Aorta (tissue), 5 donors: ENCODE measurements at places on chromosomes 2 and 18.
A peak's percentile ranks its signal among the peaks of the same experiment; 100 is the strongest.

- H3K36me3 ChIP-seq = no peaks in the 10 kb centered on the region
- no peak overlapping the region for H3K4me3 ChIP-seq
- H3K4me1 ChIP-seq = no peaks in the 10 kb centered on the region
- DNase-seq = no peak
- H3K27ac ChIP-seq = no peak overlapping the region
Measured at GRCh38 chr18:37282386-37283037, 283.1 kb downstream of the CELF4 start.

DNA sequence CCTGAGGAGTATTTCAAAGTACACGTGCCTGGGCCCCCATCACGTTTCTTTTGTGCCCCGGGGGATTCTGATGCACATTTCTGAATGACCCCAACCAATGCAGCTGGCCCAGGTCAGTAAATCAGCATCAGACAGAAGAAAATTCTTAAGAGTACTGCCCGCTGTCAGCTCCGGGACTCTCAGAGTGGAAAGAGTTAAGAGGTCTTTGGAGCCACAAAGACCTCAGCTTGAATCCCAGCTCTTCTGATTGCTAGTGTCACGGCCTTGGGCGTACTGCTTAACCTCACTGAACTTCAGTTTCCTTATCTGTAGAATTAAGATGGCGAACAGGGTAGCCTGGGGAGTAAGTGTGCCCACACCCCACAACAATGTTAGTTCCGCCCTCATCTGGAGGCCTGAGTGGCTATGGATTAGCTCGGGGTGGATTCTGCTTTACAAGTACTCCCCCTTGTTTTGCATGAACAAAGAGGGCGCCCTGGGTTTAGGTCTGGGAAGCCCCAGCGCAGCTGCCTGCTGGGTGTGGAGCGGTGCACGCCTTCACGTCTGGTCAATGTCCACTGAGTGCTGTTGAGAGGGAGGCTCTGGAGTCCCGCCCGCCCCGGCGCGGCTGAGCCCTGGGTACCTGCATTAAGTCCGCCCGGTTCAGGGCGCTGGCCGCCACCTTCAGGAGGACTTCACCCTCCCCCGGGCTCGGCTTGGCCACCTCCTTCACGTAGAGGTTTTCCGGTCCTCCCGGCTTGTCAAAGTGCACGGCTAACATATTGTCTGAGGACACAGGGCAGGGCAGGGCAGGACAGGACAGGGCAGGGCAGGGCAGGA is 858 bp downstream of the TP53I3 start:
- no peak for DNase-seq
- peak overlapping the region; percentile 46 for H3K27ac ChIP-seq
- no peaks in the 10 kb centered on the region for H3K36me3 ChIP-seq
- no peaks in the 10 kb centered on the region for H3K27me3 ChIP-seq

DNA sequence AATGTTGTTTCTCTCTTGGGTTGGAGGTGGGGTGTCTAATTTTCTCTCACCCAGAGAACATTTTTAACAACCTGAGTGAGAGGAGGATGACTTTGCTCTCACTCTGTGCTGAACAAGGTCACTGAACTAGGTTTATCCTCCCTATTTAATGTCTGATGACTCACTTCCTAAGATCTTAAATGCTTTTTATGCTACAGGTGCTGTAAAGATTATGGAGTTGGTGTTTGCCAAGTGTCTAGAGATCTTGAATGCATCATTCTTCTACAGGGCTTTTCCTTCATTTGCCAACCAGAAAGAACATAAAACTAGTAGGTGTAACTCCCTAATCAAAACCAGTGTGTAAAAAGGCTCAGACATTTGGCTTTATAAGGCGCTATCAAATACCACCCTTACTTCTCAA is 350.5 kb upstream of the ETAA1 start:
- no peaks in the 10 kb centered on the region for H3K36me3 ChIP-seq
- H3K4me3 ChIP-seq = no peak overlapping the region
- H3K4me1 ChIP-seq = no peaks in the 10 kb centered on the region
- H3K27ac ChIP-seq = no peak overlapping the region
- no peak for DNase-seq

- DNase-seq = no peak
- no peaks in the 10 kb centered on the region for H3K4me1 ChIP-seq
- H3K36me3 ChIP-seq = no peaks in the 10 kb centered on the region
- H3K27me3 ChIP-seq = no peaks in the 10 kb centered on the region
- no peak overlapping the region for H3K4me3 ChIP-seq
Measured at GRCh38 chr2:8022908-8023640, 658.8 kb upstream of the ID2 start.

GRCh38 chr2:144451443-144451842 is 68.5 kb downstream of the ZEB2 start:
- H3K27ac ChIP-seq = no peak overlapping the region
- no peak overlapping the region for H3K4me3 ChIP-seq
- DNase-seq = no peak

DNA sequence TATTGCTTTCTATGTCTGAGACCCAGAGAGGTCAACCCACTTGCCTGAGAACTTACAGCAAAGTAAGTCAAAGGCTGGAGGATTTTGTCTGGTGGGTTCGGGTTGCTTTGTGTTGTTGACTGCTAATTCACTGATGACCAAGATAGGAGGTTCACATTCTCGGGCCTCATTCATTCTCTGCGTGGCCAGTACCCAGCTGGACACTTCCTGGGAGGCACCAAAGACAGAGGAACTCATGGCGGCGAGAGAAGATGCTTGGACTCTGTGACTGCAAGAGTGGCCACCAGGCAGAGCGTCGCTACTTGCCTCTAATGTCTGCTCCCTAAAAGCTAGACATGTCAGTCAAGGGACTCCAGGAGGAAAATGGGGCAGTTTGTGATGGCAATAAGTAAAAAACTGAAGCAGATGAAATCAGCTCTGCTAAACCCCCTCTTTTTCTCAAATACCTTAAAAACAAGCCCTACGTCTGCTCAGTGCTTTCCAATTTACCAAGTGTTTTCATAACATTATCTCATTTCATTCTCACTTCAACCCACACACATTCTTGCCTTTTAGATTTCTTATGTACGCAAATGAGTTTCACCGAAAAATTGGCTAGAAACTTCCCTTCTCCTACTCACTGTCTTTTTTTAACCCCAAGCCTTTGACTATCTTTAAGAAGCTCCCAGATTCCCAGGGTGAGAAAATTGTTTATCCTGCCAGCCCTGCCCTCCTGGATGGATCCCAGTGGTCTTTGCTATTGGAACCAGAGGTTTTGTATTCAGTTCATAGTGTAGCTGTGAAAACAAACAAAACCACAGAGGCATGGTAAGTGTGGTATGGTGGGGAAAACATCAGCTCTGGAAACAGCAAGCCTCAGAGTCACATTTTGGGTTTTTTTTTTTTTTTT is 4.9 kb upstream of the LBH start:
- no peaks in the 10 kb centered on the region for H3K36me3 ChIP-seq
- H3K4me3 ChIP-seq = no peak overlapping the region
- DNase-seq = no peak
- no peaks in the 10 kb centered on the region for H3K4me1 ChIP-seq
- H3K27ac ChIP-seq = peak overlapping the region; percentile 97
- no peaks in the 10 kb centered on the region for H3K27me3 ChIP-seq

DNA sequence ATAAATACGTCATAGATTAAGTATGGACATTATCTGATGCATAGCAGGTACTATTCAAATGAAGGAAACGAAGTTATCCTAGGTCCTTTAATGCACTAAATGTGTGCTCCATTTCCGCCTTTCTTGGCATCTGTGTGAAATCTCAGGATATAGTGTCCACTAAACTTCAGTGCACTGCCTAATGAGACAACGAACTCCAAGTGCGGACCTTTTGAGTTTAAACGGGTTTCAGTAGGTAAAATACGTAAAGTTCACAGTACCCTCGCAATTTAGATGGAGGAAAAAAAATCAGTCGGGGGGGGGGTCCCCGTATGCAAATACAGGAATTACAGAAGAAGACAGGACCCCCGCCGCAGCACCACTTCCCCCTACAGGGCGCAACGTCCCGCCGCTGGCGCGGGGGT is 729 bp upstream of the REL start:
- H3K27ac ChIP-seq = no peak overlapping the region
- H3K4me1 ChIP-seq = peaks cover 6% of the 10 kb centered on the region
- no peaks in the 10 kb centered on the region for H3K36me3 ChIP-seq
- no peaks in the 10 kb centered on the region for H3K27me3 ChIP-seq
- H3K4me3 ChIP-seq = peak overlapping the region; percentile 87
- no peak for DNase-seq

DNA sequence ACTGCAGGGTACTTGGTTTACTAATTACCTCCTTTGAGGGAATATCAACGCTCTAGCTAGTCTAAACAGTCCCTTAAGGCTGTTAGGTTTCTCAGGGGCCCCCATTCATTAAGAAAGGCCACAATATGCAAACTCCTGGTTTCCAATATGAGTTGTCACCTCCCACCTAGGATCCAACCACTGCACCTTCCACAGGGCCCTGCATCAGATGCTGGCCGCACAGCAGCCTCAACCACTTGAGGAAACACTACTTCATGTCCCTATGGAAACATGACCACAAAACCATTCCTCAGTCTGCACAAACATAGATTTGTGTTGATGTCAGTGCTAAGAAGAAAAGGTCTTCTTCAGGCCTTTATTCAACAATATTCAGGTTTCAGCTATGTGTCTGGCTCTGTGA is 40.9 kb downstream of the STAT4 start:
- no peak overlapping the region for H3K4me3 ChIP-seq
- H3K4me1 ChIP-seq = peaks cover 1% of the 10 kb centered on the region
- no peak for DNase-seq

DNA sequence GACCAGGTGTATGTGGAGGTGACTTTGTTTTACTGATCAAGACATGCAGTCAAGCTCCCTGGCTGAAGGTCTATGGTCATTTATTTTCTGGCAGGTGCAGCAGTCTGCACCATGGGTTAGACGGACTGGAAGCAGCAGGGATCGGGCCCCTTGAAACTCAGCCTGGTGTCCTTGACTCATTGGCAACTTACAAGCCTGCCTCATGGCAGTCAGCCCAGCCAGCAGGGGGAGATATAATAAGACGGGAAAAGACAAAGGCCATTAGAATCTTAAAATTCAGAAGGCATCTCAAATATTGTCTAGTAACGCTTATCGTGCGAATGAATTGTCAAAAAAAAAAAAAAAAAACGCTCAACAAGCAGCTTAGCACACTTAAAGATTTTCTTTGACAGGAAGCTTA is 308.2 kb downstream of the EN1 start:
- no peak for DNase-seq
- no peaks in the 10 kb centered on the region for H3K4me1 ChIP-seq
- H3K27me3 ChIP-seq = no peaks in the 10 kb centered on the region
- H3K4me3 ChIP-seq = no peak overlapping the region
- H3K27ac ChIP-seq = no peak overlapping the region
- no peaks in the 10 kb centered on the region for H3K36me3 ChIP-seq

DNA sequence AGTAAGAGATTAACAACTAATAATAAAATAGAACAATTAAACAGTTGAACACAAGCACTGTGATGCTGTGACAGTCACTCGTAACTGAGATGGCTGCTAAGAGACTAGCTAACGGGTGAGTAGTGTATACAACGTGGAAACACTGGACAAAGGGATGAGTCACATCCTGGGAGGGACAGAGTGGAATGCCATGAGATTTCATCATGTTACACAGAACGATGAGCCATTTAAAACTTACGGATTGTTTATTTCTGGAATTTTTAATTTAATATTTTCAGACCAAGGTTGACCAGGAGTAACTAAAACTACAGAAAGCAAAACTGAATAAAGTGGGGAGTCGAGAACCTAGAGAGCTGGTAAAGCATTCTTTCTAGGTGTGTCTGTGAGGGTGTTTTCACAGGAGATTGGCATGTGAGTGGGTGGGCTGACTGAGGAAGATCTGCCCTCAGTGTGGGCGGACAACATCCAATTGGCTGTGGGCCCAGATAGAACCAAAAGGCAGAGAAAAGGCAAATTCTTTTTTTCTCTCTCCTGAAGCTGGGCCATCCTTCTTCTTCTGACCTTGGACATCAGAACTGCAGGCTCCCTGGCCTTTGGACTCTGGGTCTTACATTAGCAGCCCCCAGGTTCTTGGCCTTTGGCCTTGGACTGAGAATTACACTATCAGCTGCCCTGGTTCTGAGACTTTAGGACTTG is 14.6 kb downstream of the TMSB10 start:
- H3K4me1 ChIP-seq = no peaks in the 10 kb centered on the region
- no peak overlapping the region for H3K4me3 ChIP-seq
- H3K36me3 ChIP-seq = no peaks in the 10 kb centered on the region
- no peak overlapping the region for H3K27ac ChIP-seq

DNA sequence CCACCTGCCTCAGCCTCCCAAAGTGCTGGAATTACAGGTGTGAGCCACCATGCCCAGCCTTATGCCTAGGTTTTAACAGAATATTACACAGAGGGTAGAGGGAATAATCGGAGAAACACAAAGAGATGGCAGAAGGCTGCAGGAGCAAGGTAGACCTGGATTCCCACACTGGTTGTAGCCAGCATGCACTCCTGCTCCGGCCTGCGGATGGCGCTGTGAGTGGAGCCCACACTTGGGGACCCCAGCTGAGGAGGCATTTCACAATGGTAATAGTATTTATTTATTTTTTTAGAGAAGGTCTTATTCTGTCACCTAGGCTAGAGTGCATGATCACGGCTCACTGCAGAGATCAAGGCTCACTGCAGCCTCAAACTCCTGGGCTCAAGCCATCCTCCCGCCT is 38.8 kb upstream of the DARS1 start:
- no peaks in the 10 kb centered on the region for H3K27me3 ChIP-seq
- H3K4me3 ChIP-seq = no peak overlapping the region
- H3K27ac ChIP-seq = no peak overlapping the region
- no peaks in the 10 kb centered on the region for H3K4me1 ChIP-seq

GRCh38 chr18:61335684-61336555 is 2.7 kb downstream of the CDH20 start:
- H3K4me1 ChIP-seq = no peaks in the 10 kb centered on the region
- no peak overlapping the region for H3K27ac ChIP-seq
- no peaks in the 10 kb centered on the region for H3K27me3 ChIP-seq
- H3K36me3 ChIP-seq = no peaks in the 10 kb centered on the region

DNA sequence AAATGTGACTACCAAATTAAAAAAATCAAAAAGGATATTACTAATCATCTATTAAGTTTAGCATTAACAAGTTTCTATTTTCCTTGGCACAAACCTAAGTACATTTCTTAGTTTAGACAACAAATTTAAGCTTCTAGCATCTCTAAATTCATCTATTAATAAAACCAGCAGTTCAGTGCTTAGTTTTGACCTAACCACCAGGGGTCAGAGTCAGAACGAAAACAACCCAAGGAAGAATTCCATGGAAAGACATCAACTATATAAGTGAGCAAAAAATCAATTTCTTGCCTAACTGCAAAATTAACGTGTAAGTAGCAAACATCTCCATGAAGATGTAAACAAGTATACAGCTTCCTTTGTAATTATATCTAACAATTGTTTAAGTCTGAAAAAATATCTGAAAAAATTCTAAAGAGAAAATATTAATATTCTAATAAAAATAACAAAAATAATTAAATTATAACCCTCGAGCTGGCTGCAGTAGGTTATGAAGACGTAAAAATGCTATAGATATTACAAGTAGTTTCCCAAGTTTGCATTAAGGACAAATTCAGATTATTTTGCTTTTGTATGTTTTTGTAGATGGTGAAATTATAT is 83.7 kb downstream of the CERKL start:
- H3K27ac ChIP-seq = no peak overlapping the region
- H3K4me3 ChIP-seq = no peak overlapping the region
- H3K27me3 ChIP-seq = no peaks in the 10 kb centered on the region
